ENCODE measurements at places on chromosomes 7 and 10.

- no peak for DNase-seq
Observed at GRCh38 chr7:25288556-25289307, 60.4 kb upstream of the NPVF start.

DNA sequence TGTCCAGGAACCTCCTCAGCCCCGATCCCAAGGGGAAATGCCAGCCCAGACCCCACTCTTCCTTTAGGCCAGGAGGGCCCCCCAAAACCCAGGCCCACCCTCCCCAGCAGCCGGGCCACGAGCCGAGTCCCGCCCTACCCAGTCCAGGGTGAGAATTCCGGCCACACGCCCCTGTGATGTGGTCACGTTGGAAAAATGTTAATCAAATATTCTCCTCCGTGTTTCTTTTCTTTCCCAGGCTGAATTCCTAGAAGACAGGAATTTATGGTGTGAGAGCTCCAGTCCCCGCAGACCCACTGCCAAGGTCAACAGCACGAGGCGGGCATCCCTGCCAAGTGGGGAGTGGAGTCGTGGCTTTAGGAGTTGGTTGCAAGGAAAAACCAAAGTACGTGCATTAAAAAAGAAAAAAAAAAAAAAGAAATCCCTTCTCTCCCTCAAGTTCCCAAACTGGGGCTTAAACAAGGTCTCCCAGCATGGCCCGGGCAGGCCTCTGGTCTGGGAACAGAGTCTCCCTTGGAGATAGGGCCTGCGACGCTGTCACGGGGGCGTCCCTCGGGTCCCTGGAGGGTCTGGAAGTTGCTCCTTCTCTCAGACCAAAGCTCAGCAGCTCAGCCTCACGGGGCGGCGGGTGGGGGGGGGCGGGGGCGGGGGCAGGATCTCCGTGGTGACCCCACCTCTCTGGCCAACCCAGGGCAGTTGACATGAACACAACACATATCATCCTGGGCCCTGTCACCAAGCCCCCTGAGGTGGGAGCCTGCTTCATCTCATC lies 28.1 kb upstream of the ELN start:
- no peak for DNase-seq

GRCh38 chr7:15658247-15658646 lies 28.2 kb downstream of the MEOX2 start:
- DNase-seq, result no peak

DNA sequence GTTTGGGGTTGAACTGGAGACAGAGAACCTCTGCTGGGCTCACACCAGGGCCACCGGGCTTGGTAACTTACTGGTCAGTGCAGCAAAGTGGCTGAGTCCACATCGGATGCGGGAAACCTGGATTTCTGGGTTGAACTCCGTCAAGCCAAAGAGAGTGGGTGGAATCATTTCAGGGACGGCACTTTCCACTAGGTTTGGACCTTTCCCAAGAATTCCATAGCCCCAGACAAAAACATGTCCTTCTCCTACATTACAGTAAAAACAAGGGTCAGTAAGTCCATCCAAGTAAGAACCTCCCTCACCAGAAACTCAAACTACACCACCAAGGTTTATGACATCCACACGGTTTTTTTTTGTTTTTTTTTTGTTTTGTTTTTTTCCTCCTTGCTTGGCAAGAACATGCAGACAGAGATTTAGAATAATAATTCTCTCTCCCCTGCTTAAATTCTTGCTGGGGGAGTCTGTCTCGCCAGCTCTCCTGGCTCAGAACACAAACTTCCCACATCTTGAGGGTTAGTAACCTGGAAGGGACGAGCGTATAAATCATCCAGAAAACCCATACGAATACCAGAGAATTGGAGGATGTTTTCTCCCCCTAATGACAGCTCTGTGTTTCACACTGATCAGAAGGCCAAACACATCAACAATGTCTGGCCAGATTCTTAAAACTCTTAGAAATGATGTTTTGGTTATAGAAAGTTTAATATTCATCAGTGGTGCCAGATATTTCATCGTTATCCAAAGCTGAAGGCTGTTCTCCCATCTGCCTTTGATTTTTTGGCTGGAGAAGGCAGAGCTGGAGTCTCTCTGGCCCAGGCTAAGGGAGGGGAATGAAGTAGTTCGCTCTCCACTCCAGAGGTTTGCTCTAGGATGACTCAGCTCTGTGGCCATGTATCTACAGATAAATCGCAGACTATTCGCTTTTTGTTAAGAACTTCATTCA lies 17.5 kb downstream of the RCC1L start:
- DNase-seq, result no peak

- DNase-seq, result no peak
Observed at GRCh38 chr7:80767654-80768053, 129.2 kb downstream of the CD36 start.

GRCh38 chr10:122468307-122468925 lies 7.1 kb downstream of the HTRA1 start:
- DNase-seq, result no peak

DNA sequence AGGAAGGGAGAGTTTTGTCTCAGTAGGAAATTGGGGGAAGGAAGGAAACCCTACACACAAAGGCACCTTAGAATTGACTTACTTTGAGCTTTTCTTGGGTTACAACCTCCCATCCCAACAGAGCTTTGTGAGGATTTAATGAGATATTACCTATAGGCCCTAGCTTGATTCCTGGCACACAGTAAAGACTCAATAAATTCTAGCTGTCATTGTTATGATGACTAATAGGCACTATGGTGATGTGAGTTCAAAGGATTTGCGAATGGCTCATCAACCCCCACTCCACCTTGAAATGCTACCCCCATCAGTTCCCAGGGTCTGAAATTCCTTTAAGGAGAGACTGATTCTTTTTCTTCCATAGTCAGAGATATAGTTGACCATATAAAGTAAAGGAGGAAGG lies 67.9 kb upstream of the SMNDC1 start:
- no peak for DNase-seq

DNA sequence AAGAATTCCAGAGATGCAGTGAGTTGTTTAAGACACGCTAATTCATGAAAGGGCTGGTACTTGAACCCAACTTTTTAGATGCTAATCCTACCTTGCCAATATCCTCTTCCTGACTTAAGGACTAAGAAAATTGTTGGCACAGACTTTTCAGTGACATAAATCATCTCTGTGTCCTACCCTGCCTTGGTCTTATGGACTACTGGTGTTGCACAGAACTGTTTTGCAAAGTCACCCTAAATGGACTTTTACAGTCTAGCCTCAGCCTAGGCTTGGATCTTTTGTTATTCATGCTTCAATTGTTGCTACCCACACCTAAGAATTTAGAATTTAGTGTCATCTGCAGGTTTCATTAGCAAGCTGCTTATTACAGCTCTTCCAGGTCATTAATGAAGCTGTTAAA lies 112.7 kb downstream of the SORCS1 start:
- DNase-seq, result no peak

DNA sequence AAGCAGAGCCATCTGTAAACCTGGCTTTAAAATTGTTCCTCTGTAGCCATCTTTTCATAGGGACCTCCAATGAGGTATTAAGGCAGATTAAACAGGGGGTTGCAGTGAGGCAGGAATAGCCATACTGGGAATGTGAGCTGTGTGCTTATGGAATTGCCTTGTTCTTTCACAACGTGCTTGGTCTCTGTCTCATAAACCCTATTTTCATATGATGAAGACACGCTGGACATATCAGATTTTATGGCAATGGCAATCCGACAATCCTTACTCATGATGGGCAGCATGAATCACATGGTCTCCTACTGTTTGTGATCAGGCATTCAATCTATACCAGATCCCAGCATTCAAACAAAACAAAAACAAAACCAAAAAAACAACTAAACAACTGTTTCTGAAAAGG lies 418.9 kb upstream of the NRP1 start:
- DNase-seq, result no peak

DNA sequence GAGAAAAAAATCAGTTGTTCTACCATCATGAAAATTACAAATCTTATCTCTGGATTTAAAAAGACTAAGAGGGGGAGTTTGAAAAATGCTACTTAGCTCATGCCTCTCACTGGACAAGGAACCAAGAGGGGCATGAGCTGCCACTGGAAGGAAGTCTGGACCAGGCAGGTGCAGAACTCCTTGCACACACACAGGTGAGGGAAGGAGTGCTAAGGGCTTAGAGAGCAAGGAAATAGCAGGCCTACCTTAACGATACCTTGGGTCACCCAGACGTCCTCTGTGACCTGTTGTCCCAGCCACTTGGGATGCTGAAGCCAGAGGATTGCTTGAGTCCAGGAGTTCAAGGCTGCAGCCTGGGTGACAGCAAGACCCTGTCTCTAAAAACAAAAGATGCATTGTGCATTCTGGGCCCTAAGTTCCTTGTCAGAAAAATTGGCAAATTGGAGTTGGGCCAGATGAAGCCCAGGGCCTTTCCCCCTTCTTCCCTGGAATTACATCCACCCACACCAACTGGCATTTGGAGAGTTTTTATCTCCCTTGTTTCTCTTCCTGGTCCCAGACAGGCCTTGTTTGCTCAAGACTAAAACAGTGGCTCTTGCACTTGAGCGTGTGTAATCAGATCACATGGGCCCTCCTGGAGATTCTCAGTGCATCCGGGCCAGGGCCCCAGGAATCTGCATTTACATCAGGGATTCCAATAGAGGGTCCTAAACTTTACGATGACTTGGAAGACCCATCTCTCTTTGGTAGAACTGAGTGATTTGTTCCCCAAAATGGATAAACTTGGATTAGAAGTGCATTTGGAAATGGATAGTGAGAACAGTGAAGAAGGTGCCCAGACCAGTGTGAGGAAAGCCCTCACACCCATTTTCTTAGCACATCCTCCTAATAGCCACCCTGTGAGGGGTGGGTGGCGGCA lies 3.0 kb downstream of the DDIT4 start:
- DNase-seq, result no peak

- no peak for DNase-seq
Observed at GRCh38 chr7:15367897-15368296, 193.9 kb downstream of the AGMO start.

DNA sequence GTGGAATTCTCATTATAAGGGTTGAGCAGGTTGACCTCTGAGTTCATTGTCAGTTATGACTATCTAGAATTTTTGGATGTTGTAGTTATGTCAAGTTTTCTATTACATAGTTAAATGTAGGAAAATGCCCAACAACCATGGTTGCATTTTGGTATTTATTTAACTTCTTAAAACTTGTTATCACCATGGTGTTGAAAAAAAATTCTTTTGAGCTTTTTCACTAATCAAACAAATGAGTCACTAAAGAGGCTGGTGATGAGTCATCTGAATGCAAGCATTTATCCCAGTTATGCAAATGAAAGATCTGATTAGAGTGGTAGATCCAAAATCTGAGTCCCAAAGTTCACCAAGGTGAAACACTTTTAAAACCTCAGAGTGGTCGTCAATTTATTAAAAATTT lies 624.7 kb upstream of the IGFBP3 start:
- no peak for DNase-seq

- no peak for DNase-seq
Observed at GRCh38 chr7:87345962-87346371, 503 bp downstream of the CROT start.

GRCh38 chr10:14244801-14245211 lies 85.9 kb downstream of the FRMD4A start:
- DNase-seq, result no peak

Measured in NCI-H1694 treated with DMSO at 0.1 percent for 48 hours (cell line).